Hair follicle dermal papilla cell (primary cell): ENCODE measurements at places on chromosomes 13 and 19. TPM values are rescaled to one million over a fixed set of nuclear protein-coding genes. Genes with fewer than 3 reads are reported as not detected.

ZNF345 gene
- total RNA-seq: 2.7 and 4.5 TPM in 2 replicates

NAPSA gene
- not detected in 2 replicates for total RNA-seq

NOVA2 gene
- total RNA-seq: not detected in 2 replicates

NECTIN2 gene
- 53.2 and 53.7 TPM in 2 replicates for total RNA-seq

ZIC5 gene
- total RNA-seq: not detected in 2 replicates

ZNF417 gene
- 17.0 and 21.9 TPM in 2 replicates for total RNA-seq

SMIM17 gene
- total RNA-seq: 0.36 and 0.81 TPM in 2 replicates

OLFM2 gene
- 31.9 and 152 TPM in 2 replicates for total RNA-seq

ICAM5 gene
- total RNA-seq: 1.5 TPM in 1 of 2 replicates, not detected in the other

PLIN3 gene
- total RNA-seq: 345 and 355 TPM in 2 replicates

PGLYRP1 gene
- not detected in 2 replicates for total RNA-seq

ZNF578 gene
- total RNA-seq: 4.6 and 5.7 TPM in 2 replicates

IFNL1 gene
- not detected in 2 replicates for total RNA-seq

CD33 gene
- total RNA-seq: not detected in 2 replicates

DNASE2 gene
- 32.3 and 33.5 TPM in 2 replicates for total RNA-seq

CLASRP gene
- 20.9 and 33.2 TPM in 2 replicates for total RNA-seq

KCNRG gene
- total RNA-seq: 3.0 and 3.9 TPM in 2 replicates

FUT3 gene
- not detected in 2 replicates for total RNA-seq

PCDH8 gene
- not detected in 2 replicates for total RNA-seq

TIMM50 gene
- 32.9 and 33.4 TPM in 2 replicates for total RNA-seq

FXYD3 gene
- not detected in 2 replicates for total RNA-seq

FPR3 gene
- total RNA-seq: not detected in 2 replicates

JAK3 gene
- total RNA-seq: 5.6 and 15.3 TPM in 2 replicates

PSG6 gene
- total RNA-seq: not detected in 2 replicates

OR10H1 gene
- not detected in 2 replicates for total RNA-seq
